RCC 7860 (cell line): ENCODE measurements at places on chromosomes 7 and 10.

DNA sequence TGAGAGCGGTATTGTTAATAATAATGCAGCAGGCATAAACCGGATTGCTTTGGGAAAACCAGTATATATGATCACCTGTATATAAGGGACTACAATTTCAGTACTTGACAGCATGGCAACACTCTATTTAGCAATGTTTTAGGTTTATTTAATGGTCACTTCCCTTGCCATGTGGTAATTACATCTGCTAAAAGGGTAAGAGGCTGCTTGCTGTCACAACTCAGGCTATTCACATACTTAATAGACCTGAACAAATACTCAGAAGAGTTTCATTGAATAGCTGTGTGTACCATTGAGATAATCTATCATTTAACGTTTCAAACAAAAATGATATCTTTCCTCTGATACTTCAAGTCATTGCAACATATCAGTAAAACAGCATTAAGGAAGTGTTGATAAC lies 90.1 kb downstream of the PCDH15 start:
- DNase-seq: no peak

DNA sequence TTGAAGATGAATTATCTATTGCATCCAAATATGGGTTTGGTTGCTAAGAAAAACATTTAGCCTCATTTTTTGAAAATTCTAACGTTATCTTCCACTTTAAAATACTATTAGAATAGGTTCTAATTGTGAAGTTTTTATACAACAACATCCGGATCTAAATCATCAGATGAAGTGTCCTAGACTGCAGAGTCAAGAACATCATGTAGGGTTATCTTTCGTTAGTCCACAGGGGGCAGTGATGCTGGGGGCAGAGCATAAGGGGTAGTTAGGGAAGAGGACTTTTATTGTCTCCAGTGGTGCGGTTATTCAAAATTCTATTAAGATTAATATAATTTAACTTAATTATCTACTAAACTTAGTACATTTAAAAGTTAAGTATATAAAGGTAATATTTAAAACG lies 990.6 kb upstream of the PHF14 start:
- DNase-seq: no peak

DNA sequence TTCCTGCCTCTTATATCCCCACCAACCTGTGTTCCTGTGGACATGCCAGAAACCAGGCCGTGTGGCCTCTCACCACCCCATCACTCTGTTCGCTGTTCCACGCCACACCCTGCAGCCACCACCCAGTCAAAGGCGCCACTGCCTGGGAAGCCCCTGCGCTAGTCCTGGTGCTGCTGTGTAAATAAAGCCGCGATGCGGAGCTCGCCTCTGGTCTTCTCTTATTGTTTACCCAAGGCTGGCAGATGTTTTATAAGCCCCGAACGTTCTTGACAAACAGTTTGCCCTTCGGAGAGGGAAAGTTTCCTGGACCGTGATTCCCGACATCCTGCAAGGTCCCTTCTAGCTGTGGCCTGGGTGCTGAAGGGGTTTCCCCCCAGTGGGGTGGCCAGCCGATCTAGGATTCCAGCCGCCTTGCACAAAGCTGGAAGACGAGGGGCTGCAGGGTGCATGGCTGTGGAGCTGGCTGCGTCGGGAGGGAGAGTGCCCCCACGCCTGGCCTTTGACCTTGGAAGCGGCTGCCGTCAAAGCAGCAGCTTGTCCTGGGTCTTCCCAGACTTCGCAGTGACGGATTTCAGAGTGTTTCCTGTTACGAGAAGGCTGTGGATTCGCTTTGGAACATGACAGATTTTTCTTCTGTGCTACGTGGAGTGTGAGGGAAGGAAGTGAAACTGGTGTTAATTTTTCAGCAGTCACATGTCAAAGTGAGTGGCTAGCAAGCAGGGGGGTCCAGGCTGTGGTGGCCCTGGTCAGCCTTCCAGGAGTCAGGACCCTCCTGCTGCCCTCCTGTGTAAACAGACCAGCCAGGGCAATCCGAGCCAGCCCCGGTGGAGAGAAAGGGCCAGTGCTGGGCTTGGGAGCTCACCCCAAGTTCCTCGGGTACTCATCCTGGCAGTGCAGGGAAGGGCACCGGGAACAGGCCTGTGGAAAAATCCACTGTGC lies 61.6 kb downstream of the LHPP start:
- no peak for DNase-seq

- DNase-seq: peak; percentile 33
Measured at GRCh38 chr7:34128762-34129161, 223.4 kb downstream of the BMPER start.

GRCh38 chr10:119199231-119199992 lies 8.0 kb upstream of the GRK5 start:
- DNase-seq: peak; percentile 62

DNA sequence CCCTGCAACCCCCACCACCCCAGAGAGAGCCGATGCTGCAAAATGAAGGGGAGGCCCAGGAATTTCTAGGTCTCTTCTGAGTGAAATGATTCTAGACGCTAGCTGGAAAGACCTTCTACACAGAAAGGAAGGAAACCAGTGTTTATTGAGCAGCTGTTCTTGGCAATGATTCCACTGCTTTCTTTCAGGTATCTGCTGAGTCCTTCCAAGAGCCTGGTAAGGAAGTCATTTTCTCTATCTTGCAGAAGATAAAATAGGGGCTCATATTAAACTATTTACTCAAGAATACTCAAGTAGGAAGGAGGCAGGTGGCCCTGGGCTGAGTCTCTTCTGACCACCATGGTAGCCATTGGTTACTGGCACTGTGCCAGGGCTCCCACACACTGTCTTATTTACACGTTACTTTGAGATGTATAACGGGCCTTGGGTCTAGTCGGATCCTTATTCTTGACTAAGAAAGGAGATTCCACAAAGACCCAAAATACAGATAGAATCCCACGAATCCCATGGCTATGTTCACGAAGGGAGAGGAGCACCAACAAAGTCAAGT lies 112.1 kb downstream of the GALNT11 start:
- DNase-seq: no peak

DNA sequence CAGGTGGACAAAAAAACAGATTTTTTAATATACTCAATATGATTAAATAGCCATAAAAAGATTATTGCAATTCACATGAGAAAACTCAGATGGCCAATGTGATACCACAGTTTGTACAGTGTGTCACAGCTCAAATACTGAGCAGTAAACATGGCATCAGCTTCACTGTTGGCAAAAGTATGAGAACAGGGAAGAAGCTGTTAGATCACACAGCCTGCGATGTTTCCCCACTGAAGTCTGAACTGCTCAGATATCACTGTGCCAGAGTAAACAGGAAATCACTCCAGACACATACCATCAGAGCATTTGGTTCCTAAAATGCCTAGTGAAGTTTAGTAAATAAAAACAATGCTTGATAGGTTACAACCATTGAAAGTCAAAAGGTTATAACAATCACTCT lies 347.8 kb downstream of the ETV1 start:
- DNase-seq: no peak

DNA sequence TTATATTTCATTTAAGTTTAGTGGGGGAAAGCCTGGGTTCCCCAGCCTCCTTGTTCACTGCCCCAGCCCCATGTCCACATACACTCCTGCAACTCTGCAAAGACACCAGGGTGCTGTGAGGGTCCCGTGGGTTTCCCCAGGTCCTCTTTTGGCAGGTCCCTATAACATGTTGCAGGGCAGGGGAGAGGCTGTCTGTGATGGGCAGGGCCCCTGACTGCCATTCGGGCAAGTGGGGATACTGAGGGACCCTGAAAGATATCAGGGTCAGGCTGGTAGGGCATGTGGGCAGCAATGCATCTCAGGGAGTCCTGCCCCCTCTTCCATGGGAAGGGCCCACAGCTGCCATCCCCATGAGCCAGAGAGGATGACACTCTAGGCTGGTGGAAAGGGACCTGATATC lies 28.4 kb downstream of the RASGEF1A start:
- no peak for DNase-seq

GRCh38 chr7:148289630-148290029 lies 300.9 kb upstream of the C7orf33 start:
- no peak for DNase-seq

GRCh38 chr10:63197344-63198092 lies 64.4 kb downstream of the NRBF2 start:
- no peak for DNase-seq

DNA sequence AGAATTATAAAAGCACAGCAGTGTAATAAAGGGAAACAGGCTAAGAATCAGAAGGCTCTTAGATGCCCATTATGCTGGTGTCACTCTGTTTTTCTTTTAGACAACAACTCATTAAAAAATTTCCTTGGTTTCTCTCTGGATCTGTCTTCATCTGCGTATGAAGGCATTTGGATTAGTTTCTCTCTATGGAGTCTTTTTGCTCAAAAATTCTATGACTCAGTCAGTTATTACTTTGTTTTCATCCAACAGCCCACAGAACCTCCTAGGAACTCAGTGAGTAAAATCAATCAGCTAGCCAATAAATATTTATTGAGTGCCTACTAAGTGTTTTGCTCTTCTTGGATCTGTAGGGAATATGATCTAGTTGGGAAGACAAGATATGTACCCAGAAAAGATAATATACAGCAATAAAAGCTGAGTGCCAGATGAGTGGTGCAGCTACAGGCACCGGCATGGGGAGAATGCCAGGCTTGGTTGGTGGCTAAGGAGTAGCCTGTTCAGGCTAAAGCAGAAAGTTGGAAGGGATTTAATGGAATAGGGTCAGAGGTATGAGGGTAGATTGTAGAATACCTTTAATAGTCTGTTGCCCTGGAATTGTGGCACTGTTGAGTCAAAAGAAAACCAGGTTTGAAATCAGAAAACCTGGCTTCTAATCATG lies 156.2 kb downstream of the LRRC4 start:
- DNase-seq: no peak

DNA sequence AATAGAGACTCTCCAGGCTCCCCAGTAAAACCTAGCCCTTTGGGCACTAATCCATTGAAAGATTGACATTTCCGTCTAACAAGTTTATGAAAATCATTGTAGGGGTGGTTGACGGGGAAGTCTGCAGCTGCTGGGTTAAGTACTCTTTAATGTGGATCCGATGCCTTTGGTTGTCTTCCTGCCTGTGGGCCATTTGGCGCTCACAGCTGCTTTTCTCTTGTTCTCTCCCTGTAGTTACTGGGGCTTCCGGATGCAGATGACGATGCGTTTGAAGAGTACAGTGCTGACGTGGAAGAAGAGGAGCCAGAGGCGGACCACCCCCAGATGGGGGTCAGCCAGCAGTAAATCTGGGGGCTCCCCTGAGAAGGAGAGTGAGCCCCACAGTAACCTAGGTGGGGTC lies 22.4 kb downstream of the MTURN start:
- no peak for DNase-seq

DNA sequence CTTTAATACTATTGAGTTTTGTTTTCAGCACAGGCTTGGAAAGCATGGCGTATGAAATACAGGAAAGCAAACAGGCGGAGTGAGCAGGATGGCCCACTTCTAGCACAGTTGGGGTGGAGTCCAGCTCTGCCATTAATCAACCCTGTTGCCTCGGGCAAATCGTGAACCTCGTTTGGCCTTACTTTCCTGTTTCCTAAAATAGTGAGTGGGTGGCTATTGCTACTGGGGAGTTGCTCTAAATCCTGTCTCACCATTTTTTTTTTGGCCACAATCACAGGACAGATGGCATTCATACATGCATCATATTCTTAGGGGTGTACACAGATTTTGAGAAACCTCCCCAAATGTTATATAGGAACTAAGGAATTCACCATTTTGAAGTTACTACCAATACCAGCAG lies 157.8 kb downstream of the ANLN start:
- no peak for DNase-seq

DNA sequence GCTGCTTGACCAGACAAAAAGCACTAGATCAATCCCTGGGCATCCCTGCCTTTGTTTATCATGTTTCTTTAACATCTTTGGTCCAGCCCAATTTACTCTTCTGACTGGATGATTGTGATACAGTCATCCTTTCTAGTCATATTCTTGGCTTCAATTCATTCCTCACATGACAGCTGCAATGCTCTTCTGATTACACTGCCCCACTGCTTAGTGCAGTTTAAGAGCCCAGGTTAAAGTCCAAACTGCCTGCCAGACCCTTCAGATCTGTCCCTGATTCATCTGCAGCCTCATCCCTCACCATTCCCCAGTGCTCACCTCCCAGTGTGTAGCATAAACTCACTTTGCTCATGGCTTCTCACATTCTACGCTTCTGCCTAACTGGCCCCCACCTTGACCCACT lies 383.8 kb downstream of the TNS3 start:
- no peak for DNase-seq

DNA sequence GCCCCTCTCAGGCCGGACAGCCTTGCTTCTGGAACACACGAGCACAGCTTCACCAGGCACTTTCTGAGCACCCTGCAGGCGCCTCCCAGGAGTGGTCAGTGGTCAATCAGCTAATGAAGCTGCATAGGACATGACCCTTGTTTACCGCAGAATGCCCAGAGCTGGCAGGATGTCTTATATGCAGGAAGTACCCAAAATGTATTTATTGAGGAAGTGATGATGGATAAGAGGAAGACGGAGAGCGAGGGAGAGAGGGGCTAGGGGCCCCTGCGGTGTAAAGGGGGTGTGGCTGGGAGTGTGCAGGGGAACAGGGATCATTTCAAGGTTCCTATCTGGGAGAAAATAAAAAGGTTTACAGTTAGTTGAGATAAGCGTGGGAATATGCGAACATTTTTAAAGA lies 3.3 kb downstream of the CYP2E1 start:
- DNase-seq: no peak

- no peak for DNase-seq
Measured at GRCh38 chr7:22954251-22954650, 59.7 kb downstream of the HYCC1 start.

DNA sequence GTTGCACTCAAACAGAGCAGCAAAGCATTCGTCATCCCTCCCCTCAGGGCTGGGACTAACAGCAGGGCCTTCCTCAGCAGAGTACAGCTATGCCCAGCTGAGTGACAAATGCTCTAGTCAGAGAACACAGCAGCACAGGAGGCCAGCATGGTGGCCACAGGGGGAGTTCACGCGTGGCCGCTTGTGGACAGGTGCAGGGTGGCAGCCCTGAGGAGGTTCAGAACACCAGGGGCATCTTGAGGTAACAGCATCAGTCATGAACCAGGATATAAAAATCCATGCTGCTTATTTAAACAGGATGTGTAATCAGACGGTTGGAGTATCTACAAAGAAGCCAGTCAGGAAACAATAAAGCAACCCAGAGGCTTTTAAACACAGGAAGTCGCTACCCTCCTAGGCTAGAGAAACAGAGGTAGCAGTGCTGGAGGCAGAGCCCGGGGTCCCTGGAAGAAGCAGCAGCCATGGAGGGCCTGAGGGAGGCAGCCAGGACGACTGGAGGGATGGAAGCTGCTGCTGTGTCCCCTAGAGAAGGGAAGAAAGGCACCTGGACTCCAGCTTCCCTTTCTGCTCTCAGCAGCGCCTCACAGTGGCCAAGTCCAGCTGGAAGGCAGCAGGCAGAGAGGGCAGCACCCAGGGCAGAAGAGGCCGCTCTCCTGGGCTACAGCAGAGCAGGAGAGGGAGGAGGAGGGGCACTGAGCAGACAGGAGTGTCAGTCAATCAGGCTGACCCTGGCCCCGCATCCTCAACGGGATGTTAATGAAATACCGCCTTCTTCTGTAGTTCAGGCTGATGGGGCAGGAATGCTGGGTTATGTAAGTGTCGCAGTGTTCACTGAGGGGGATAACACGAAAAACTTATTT lies 70.8 kb upstream of the UCN3 start:
- DNase-seq: no peak

GRCh38 chr10:28985137-28985885 lies 303.6 kb upstream of the LYZL1 start:
- DNase-seq: no peak

GRCh38 chr7:15571301-15571878 lies 9.6 kb upstream of the AGMO start:
- DNase-seq: no peak

- no peak for DNase-seq
Measured at GRCh38 chr7:41383596-41383995, 319.3 kb downstream of the INHBA start.

GRCh38 chr10:129294944-129295343 lies 172.1 kb upstream of the MGMT start:
- no peak for DNase-seq
